ENCODE measurements at places on chromosomes 6 and 20.

DNA sequence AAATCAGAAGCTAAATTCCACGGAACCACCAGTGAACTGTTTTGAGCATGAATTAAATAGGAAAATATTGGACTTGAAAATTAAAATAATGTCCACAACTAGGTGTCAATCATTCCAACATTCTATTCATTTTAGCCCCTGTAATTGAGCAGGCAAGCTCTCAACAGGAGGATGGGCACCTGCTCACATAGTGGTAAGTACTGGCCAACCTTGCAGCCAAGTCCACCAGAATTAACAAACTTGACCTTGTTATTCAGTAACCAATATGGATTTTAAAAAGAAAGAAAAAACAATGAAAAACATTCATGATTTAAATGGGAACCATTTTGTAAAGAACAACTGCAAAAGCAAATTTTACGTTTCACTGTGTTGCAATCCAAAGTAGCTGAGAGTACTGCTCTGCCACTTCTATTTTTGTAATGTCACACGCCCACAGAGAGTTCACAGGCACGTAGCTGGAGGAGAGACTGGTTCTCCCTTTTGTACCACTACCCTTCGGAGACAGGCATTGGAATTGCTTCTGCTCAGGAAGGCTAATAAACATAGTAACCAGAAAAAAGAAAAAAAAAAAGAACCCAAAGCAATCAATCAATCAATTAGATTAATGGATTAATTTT lies 75.2 kb upstream of the F13A1 start:
- no peak for DNase-seq

DNA sequence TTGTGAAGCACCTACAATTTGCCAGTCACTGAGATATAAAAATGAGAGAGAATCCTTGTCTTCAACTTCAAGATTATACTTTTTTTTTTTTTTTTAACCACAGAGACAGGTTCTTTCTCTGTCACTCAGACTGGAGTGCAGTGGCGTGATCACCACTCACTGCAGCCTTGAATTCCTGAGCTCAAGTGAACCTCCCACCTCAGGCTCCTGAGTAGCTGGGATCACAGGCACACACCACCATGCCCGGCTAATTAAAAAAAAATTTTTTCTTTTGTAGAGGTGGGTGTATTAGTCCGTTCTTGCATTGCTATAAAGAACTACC lies 51.6 kb upstream of the PMEPA1 start:
- no peak for DNase-seq

- DNase-seq: no peak
Observed at GRCh38 chr6:111416529-111416928, 66.5 kb downstream of the REV3L start.

- no peak for DNase-seq
Observed at GRCh38 chr6:24251339-24251738, 106.5 kb downstream of the DCDC2 start.

DNA sequence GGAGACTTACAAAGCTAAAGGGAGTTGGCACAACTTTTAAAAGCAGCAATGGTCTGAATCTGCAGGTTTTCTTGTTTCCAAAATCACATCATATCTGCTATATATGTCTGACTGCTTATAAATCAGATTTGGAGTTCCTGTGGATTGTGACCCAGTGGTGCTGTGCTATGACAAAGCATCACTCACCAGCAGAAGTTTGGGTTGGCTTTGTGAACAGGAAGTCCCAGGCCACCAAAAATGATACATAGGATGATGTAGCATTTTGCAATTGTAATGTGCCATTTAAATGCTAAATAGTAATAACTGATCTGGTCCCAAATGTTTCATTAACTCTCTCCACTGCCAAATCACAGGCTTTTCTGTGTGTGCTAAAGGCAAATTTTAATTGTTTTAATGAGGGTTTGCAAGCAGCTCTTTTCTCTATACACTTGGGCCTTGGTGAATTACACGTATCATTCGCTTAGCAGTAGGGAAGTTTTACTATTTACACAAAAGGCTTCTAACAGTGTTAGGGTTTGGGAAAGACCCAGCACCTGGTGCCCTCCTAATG lies 60.8 kb downstream of the SYNDIG1 start:
- DNase-seq: no peak

DNA sequence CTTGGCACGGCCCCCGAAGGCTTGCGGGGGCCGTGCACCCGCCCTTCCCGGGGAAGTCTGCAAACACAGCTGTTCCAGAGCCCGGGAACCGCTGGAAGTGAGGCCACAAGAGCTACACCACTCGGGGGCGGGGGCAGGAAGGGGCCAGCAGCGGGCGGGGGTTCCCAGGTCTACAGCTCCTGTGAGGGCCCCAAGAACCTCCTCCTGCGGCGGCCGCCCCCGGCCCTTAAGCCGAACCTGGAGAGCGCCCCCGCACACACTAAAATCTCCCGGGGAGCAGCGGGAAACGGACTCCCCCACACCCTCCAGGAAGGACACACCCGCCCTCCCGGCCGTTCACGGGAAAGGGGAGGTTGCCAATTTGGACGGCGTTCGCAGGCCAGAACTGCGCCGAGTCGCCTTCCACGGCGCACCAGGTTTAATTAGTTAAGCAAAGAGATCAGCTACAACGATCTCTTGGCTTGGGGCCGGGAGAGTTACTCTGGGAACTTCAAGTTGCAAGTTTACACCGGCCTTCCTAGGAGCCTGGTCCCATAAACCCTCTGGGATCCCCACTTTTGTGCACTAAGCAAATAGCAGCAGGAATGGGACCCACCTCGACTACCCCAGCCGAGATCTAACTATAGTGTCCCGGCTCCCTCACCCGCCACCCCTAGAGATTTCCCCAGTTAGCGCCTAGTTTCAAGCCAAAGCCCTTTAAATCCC lies 1.7 kb downstream of the JAG1 start:
- no peak for DNase-seq

DNA sequence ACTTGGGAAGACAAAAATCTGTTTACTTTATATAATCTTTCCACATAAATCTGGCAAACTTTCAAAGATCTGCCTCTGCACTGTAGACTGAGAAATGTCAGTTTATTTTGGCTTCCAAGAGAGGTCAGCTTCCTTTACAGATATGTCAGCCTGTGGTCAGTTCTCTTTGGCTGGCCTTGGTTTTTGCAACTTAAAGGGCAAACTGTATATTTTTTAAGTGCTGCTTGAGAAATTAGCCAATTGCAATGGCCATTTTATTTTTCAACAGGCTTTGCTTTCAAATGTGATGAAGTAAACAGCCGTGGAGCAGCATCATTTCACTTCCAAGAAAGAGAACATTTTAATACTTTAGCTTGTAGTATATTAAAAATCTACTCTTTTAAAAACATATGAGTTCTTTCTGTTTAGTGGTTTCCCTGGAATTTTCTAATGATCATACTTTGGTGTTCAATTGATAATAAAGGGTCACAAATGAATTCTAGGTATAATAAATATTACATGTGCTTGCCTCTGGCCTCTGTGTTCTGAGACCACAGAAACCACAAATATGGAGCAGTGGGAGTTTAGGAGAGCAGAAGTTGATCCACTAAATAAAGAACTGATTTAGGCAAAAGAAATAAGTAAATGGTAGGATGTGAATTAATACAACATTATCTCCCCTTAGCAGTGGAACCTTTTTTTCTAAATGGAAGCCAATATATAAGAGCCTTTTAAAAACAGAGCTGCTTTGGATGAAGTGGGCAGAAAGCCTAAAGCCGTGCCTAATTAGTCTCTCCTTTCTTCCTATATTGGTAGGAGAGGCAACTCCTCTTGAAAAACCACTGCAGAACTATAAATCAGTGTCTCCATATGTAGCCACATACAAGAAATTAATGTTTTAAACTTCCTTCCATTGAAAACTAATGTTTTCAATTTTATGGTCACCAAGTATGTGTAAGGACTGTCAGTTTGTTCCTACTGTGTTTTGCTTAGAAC lies 16.2 kb downstream of the ADGRB3 start:
- DNase-seq: no peak

GRCh38 chr6:157557559-157557958 lies 176.6 kb downstream of the ZDHHC14 start:
- no peak for DNase-seq

GRCh38 chr6:105270511-105270910 lies 90.7 kb upstream of the POPDC3 start:
- no peak for DNase-seq

- no peak for DNase-seq
Observed at GRCh38 chr6:154350293-154350692, 6.3 kb downstream of the IPCEF1 start.

GRCh38 chr6:130050230-130050629 lies 31.8 kb downstream of the L3MBTL3 start:
- DNase-seq: no peak

- DNase-seq: no peak
Observed at GRCh38 chr6:37058084-37058586, 52.7 kb downstream of the FGD2 start.

DNA sequence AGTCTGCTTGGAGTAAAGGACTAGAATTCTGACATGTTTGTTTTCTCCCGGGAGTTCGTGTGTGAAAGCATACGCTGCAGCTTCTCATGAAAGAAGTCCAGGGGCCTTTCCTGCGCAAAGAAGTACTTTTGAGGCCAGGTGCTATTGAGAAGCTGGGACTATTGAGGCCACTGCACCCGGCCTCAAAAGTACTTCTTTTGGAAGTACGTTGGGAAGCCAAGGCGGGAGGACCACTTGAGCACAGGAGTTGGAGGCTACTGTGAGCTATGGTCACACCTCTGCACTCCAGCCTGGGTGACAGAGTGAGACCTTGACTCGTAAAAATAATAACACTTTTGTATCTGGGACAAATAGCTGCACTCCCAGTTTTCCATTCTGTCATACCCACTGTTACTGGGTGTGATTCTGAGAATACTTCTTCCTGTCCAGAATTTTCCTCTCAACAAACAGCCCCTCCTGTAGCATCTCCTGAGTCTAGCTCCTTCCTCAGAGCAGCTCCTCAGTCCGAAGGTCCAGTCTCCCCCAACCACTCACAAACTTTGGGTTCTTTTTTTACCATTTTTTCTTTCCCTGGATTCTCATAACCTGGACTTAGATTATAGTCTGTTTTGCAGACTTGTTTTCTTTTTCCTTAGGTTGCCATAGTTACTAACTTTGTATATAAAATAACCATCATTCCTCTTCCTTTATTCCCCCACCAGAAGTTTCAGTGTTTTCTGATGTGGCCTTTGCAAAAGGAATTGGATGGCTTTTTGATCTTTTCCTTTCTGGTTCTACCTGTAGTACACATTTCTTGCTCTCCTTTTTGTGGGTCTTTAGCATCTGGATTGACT lies 12.7 kb downstream of the STK35 start:
- DNase-seq: no peak

DNA sequence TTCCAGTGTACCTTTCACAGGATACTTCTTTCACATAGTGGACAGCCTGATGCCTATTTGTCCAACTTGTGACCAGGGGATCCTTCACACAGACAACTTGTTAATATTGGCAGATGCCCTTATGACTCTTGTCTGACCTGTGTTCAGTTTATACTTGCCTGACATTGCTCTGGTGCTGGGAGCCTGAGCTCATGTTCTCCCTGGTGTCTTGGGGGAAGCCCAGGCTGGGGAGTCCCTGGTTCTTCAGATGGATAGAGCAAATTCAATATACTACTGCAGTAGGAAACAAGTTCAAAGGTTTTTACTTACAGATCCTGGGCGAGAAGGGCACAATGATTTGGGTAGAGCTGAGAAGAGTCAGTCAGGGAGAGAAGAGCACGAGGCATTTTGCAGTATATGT lies 76.1 kb downstream of the NKAIN2 start:
- DNase-seq: no peak

GRCh38 chr20:61976263-61976643 lies 89.4 kb downstream of the TAF4 start:
- DNase-seq: no peak

DNA sequence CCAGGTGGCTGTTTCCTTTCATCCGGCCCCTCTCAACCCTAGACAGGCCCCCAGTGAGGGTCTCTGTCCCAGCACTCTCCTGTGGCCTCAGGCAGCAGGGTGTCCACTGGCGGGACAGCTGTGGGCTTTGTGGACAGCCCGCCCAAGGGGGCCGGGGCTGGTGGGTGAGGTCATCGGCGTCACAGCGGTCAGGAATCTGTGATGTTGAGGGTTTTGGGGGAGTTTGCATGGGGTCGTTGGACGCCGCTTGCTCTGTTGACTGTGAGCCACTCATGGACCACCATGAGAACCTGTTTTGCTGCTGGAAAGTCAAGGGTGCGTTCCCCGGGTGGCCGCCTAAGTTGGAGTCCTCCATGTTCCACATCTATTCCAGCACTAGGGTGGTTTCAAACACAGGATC lies 146.4 kb downstream of the DTNBP1 start:
- no peak for DNase-seq

- DNase-seq: no peak
Observed at GRCh38 chr20:15332711-15333160, 995.3 kb upstream of the FLRT3 start.

DNA sequence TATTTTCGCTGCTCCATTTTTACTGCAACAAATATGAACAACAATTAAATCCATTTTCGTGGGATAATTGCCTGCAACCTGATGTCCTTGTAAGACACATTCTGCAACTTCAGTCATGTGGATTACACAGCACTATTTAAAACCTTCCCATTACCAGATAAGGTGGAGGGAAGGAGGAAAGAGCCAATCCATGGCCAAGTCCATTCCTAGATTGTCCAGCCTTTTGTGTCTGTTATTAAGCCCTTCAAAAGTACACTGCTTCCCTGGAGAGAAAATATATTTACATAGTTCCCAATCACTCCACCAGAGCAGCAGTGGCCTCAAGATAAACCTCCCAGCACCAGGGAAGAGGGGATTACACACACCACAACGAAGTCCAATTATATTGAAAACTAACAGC lies 347.9 kb downstream of the CDH26 start:
- DNase-seq: no peak

DNA sequence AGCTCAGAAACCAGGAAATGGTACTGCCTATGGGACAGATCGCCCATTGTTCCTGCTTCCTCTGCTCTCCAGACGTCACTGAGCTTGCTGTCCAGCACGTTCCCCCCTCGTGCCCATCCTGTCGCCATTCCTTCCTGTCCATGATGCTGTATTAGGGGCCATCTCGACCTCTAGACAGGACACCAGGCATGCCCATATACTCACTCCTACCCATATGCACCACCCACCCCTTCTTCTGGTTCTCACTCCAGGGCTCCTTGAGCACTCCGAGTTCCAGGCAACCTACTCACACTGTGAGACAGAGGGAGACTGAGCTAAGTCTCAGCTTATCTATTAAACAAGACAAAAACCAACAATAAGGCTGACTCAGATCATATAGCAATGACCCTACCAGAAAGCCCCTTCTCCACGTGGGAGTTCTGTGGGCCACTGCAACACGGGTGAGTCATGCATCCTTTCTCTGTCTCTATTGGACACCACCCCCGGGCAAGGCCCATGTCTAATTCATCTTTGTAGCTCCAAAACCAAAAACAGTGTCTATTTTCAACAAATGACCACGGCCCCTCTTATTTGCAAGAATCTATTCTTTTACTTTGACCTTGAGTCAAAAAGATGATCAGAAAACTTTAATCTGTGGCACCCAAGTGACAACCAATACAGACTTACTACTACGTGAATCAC lies 65.7 kb downstream of the PSMG4 start:
- no peak for DNase-seq

GRCh38 chr20:11438412-11438811 lies 479.3 kb upstream of the BTBD3 start:
- DNase-seq: no peak

GRCh38 chr20:1491281-1491840 lies at the start of gene SIRPB2:
TSS of gene SIRPB2 (minus strand) at chr20:1491420. CDS start at chr20:1491359, 61 bp downstream.
- no peak for DNase-seq

GRCh38 chr20:5535125-5535756 lies 215.0 kb upstream of the SHLD1 start:
- no peak for DNase-seq

Data from GM18507 (cell line).